Right ventricle myocardium inferior (tissue), 1 donor: ENCODE measurements at places on chromosomes 12 and 14.
A peak's percentile ranks its signal among the peaks of the same experiment; 100 is the strongest.

GRCh38 chr12:55929306-55929791 is 1.6 kb upstream of the DGKA start:
- no peak for DNase-seq

- no peak for DNase-seq
These were observed 246.2 kb upstream of the NPAS3 start for GRCh38 chr14:32692441-32692840.

DNA sequence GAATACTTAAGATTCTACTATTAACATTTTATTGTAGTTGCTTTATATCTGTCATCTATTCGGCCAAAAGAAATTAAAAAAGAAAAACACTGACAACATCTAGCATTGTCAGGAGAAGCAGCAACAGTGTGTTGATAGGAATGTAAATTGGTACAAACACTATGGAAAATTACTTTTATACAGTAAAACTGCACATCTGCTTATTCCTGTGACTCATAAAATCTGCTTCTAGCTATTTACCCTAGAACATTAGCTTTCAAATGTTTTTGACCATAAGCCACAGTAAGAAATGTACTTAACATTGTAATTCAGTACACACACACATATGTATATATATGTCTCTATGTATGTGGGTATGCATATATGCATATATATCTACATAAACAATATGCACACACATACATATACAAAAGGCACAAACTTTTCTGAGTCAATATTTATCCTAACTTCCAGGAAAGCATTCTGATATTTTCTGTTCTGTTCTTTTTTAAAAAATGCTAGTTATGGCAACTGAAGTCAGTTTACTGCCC is 278.9 kb upstream of the GARIN2 start:
- DNase-seq: no peak

DNA sequence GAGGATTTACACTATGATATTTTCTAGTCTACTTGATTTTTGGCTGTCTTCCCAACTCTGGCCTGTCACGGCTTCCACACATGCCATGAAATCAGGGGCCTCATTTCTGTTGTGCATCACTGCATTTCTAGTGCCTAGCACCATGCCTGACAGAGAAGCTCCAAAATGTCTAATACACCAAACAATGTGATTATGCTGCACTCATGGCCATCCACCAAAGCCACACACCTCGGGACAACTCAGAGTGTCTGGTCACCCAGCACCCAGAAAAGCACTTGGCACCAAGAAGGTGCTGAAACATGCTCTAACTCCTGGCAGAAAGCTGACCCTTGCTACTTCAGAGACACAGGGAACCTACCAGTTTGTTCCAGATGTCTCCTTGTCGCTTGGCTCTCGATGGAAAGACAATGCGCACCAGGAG is 11.3 kb downstream of the GCN1 start:
- DNase-seq: no peak

DNA sequence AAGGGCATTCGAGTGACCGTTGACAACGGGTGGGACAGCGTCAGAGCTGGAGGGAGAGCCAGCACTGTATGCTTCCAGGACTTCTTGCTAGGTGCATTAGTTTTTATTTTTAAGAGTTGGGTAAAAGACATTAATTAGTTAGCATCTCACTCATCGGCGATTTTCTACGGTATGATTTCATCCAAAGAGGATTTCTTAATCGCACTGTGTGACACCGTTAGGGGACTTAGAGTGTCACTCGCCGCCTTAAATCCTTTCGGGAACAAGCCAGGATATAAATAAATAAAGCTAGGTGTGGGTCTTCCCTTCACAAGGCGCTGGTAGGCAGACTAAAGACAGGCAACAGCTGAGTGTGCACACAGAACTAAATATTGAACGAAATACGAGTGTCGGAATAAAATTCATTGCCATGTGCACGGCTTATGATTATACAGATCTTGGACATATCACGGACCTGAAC is 869 bp upstream of the NOVA1 start:
- DNase-seq: no peak

GRCh38 chr14:61761557-61761956 is 663 bp upstream of the SNAPC1 start:
- no peak for DNase-seq

DNA sequence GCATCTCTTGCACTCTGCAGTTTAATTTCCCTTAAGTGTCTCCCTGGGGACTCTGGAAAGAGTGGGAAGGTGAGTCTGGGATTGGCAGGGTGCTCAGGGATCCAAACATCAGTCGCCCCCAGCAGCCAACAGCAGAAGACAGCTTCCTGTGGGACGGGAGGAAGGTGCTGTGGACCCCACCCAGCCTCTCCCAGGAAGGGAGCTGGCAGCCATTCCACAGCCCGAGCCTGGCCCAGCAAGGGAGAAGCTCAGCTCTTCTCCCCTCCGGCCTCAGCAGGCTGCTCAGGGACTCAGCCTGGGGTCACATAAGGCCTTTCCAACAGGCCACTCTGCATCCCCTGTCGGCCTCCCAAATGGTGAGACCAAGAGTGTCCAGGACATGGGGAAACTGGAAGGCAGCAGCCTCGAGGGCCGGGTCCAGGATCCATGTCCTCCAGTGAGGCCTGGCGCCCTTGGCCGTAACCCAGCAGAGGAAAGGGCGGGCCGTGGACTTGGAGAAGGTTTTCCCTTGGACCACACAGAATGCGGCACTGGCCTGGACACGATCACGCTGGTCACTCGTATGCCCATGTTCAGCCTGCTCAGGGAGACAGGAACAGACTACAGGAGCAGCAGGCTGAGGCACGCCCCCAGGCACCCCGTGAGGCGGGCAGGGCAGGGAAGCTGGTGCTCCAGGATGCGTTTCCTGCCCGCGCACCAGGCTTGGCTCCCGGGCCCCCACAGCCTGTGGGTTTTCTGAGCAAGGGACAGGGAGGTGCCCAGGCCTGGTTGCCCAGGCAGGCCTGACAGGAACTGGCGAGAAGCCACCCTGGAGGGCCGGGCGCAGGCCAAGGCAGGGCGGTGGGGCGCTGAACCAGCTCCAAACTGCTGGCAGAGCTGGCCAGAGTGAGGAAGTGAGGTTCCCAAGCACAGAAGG is 3.5 kb downstream of the XRCC3 start:
- DNase-seq: peak; percentile 76

- no peak for DNase-seq
These were observed 95.9 kb downstream of the SLC35F4 start for GRCh38 chr14:57769863-57770523.

GRCh38 chr12:65894624-65895390 is 70.5 kb downstream of the HMGA2 start:
- no peak for DNase-seq

GRCh38 chr12:115495300-115495699 is 782.2 kb downstream of the MED13L start:
- no peak for DNase-seq

DNA sequence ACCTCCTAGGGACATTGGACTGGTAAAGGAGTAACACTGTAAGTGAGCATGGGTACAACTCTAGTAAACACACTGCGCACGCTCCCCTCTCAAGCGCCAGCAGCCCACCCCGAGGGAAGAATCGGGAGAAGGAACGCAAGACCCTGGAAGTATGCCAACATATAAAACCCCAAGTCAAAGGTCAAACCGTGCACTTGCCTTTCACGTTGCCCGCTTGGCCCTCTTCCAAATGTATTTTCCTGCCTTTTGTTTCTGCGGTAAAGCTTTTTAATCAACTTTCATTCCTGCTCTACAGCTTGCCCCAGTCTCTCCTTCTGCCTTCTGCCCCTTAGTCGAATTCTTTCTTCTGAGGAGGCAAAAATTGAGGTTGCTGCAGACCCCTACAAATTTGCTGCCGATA is 17.6 kb upstream of the CHST11 start:
- DNase-seq: no peak

DNA sequence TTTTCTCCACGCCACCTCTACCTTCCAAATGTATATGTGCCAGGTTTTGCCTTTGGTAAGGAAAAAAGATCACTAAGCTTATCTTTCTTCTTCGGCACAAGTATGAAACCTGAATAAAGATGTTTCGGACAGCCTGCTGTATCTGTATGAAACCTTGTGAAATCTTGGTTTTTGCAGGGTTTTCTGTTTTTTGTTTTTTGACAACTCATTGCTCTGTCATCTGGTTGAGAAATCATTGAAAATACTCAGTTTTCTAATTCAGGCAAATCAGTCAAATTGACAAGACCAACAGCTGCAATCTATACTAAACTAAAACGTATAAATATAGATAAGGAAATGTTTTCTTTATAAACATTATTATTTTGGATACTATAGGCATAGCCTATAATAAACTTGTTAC is 63.1 kb upstream of the FGD4 start:
- no peak for DNase-seq

DNA sequence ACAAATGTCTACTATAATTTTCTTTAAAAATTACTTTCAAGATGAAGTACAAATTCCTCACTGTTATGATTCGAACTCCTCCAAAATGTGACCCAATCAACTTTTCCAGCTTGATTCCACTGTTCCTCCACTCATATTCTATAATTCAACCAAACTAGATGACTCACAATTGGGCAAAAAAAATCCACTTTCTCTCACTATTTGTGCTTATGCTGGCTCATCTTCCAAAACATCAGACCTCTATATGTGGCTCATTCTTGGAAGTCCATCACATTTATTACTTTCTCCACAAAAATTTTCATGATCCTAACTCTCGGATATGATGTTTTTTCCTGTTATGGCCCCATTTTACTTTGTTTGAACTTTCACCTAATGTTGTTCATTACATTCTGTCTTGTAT is 26.9 kb upstream of the RXYLT1 start:
- no peak for DNase-seq

DNA sequence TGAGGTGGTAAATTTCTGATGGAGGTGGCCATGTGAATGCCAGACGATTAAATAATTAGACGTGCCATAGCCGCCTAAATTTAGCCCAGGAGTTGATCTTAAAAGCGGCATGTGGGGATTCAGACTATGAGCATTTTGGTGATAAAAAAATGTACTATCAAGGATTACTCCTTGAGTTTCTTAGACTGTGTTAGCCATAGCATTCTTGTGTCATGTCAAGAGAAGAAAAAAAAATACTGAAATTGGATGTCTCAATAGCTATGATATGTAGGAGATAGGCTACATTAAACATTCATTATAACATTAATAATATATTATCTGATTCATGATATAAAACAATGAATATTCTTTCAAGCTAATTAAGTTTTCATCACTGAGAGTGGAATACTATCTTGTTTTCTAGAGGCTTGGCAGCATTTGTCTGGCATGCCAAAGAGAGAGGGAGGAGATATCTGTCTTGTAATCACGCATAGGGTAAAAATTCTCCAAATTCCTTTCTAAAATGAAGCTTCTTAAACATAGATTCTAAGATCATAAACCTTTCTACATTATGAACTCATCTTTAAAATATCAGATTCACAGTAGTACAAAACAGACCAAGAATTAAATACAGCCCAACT is 727.0 kb downstream of the C12orf50 start:
- DNase-seq: no peak
